ENCODE measurements at places on chromosomes 11 and 22.
A peak's percentile ranks its signal among the peaks of the same experiment; 100 is the strongest.

GRCh38 chr11:126318574-126319373 lies 14.9 kb downstream of the DCPS start:
- DNase-seq = peak; percentile 98

GRCh38 chr11:32658639-32659406 lies 75.2 kb downstream of the EIF3M start:
- no peak for DNase-seq

DNA sequence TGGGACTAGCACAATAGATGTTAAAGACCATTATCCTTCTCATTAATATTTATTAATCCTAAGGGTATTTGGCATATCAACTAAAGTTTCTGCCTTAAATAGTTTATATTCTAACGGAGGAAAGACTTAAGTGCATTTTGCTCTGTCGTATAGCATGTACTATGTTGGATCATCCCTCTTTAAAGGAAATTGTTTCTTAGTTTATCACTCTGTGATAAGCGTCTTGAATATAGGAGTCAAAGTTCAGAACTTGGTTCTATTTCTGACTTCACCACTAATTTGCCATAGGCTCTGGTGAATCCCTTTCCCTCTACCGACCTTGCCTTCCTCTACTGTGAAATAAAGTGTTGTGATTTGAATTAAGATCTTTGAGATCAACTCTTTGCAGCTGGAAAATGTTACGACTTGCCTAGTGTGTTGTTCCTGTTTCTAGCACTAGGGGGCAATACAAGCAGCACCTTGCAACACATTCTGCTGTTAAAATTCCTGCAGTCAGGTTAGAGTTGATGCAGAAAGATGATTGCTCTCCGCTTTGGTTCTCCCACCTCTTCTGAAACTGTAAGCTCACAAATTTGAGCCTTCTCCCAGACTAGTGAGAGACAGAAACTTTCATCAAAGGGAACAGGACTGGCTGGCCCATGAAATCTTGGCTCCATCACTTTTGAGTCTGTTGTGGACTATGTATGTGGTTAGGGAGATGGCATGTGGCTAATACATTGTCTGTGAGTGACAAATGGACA lies 27.8 kb upstream of the ZNRF3 start:
- peak; percentile 69 for DNase-seq

- DNase-seq = peak; percentile 6
Observed at GRCh38 chr22:29156507-29156906, 49.2 kb upstream of the EMID1 start.

DNA sequence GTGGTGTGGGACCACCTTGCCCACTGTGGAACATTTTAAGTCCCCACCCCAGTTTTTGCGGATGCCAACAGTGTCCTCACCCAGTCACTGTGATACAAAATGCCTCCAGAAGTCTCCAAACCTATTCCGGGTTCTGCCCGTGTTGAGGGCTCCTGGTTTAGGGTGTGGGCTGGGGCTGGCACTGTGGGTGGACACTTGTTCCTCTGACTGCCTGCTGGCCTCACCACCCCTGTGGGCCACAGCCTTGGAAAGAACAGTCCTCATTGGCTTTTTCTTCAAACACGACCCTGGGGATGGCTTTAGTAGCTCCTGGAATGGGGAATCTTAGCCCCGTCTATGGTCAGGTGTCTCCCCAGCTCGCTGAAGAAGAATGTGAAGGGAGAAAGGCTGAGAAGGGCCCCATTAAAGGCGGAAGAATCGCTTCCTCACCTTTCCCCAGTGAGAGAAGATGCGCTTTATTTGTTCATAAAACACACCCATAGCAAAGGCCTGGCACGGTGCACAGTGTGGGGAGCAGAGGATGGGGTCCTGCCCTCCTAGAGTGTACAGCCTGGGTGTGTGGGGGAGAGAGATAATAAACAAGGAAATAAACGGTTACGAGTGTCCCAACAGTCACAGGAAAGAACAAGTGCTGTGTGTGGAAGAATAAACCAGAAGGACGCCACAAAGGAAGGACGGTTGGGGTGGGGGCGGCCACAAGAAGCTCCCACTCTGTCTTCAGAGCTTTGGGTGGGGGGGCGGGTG lies 91.6 kb upstream of the SLC22A12 start:
- no peak for DNase-seq

- no peak for DNase-seq
Observed at GRCh38 chr11:118846181-118846935, 37.3 kb upstream of the CXCR5 start.

- DNase-seq = no peak
Observed at GRCh38 chr11:103733889-103734288, 302.6 kb upstream of the DDI1 start.

GRCh38 chr11:11976481-11977127 lies 31.8 kb downstream of the DKK3 start:
- no peak for DNase-seq

DNA sequence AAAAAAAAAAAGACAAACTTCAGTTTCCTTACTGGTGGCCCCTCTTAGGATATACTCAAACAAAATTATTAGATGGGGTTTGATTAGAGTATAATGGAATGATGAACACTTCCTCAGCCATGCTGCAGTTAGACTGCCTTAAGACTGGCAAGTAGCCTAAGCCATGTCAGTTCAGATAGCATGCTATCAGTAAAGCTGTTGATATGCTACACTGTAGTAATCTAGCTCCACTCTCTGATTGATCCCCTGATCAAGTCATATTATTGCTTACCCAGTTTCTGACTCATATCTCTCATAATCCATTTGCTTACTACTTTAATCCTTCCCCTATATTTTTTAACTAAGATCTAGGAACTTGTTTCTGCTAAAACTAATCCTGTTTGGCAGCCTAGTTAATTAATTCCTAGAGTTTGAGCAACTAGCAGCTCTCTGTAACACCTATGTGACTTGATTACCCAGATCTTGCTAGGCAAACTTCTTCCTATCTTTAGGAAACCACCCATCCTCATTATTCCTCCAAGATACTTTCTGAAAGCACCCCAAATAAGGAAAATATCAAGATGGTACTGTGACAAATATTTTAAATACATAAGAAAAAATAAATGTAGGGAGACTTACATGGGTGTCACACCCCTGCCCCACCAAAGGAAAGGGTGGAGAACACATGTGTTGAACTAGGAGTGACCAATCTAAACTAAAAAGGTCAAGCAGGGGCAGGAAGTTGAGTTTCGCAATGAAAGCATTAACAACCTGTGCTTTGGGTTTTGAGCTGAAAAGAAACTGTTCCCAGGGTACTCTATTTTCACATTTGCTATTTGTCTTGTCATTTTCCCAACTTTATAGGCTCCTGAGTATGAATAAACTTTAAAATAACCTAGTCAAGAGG lies 43.2 kb downstream of the PIK3C2A start:
- DNase-seq = peak; percentile 21

DNA sequence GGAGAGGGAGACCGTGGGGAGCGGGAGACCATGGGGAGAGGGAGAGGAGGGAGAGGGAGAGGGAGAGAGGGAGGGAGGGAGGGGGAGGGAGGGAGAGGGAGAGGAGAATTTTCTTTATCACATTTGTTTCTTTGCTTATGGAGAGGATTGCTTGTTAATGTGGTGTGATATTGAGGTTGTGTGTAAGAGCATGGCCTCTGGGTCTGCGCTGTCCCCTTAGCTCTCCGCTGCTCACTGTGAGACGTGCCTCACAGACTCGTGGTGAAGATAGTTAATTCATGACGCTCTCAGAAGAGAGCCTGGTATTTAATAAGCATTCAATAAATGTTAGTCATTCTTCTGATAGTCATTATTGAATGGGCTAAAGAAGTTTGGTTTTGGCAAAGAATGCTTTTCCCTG lies 26.2 kb downstream of the PPFIA1 start:
- DNase-seq = no peak

GRCh38 chr11:129947474-129947873 lies 52.1 kb upstream of the NFRKB start:
- DNase-seq = no peak

DNA sequence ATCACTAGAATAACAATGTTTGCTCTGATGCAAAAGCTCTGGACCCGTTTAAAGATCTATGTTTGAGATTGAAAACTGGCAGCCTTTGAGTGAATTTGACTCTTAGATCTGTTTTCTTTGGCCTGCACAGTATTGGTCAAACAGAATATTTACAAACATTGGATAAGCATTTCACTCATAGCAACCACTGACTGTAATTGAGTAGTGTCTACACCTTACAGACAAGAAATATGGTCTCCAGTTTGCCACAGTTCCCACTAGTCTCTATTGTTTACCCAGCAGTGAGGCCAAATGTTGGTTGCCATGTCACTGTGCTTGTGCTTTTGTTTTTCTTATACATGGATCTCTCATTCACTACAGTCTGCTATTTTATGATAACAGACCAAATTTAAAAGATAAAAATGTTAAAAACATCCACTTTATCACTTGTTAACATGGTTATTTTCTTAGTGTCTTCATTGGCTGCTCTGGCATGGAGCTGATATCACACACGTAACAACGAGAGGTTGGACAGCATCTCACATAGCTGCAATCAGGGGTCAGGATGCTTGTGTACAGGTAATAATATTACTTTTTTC lies 12.2 kb downstream of the ANKRD42 start:
- no peak for DNase-seq

DNA sequence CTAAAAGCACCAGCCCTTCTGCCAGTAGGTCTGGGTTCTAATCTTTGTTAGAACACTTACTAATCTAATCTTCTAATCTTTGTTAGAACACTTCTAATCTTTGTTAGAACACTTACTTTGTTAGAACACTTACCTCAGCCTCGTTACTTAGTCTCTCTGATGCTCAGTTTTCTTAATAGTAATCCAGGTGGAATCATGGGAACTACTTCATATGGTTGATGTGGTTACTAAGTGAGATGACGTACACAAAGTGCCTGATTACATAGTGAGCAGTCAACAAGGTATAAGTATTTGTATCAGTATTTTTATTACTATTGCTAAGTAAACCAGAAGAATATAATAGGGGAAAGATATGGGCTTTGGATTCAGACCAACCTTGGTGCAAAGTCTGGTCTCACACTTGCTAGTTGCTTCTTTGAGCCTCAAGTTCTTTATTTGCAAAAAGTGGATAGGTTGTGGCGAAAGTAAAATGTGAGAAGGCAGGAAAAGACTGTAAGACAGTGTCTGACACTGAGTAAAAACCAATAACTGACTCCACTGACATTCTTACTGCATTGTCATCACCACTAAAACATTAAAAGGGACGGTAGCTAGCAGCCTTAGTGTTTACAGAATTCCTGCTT lies 83.7 kb downstream of the TRAF6 start:
- peak; percentile 21 for DNase-seq

GRCh38 chr22:49400136-49400940 lies 427.3 kb downstream of the BRD1 start:
- no peak for DNase-seq

- no peak for DNase-seq
Observed at GRCh38 chr11:119627286-119627685, 101.7 kb downstream of the NECTIN1 start.

DNA sequence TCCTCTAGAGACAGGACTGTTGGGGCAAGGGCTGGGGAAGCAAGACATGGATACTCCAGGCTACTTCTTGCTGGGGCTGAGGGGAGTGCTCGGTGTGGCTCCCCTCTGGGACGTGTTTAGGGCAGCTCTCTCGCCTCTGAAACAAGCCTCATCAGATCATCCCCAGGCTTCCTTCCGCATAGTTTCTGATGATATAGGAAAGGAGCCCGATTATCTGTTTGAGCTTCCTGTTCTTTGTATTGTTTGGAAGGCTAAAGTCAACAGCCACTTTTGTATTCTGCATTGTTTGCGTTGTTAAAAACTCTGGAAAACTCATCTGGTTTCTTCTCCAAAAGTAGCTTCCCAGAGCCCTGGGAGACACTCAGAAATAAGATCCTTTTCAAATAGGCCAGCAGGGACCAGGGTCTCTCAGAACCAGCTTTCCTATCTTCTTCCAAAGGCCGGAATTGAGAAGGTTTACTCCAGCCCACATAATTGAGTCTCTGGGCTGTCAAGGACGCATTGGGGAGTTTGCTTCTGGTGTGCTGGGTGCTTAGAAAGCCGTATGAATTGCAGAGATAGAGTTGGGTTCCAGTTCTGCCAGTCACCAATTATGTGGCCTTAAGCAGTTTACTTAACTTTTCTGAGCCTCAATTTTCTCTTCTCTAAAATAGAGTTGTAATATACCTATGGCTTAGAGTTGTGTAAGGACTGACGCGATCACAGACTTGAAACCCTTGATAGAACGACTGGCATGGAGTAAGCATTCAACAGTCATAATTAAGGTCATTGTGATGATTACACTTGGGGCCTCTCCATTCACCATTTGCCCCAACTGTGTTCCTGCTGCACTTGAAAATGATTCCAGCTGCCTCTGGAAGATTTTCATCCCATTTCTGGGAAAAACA lies 19.1 kb downstream of the CD44 start:
- DNase-seq = no peak

DNA sequence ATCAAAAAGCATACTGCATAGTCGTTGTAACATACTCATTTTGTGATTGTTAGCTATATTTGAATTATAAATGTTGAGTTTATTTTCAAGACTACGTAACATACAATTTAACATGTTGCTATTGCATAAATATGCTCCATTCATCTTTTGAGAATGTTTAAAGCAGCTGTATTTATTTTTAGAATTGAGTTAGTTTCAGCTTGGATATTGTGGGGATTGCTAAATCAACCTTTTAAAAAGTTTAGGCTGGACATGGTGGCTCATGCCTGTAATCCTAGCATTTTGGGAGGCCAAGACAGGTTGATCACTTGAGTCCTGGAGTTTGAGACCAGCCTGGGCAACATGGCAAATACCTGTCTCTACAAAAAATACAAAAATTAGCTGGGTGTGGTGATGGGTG lies 288.1 kb downstream of the DYNC2H1 start:
- DNase-seq = peak; percentile 24

DNA sequence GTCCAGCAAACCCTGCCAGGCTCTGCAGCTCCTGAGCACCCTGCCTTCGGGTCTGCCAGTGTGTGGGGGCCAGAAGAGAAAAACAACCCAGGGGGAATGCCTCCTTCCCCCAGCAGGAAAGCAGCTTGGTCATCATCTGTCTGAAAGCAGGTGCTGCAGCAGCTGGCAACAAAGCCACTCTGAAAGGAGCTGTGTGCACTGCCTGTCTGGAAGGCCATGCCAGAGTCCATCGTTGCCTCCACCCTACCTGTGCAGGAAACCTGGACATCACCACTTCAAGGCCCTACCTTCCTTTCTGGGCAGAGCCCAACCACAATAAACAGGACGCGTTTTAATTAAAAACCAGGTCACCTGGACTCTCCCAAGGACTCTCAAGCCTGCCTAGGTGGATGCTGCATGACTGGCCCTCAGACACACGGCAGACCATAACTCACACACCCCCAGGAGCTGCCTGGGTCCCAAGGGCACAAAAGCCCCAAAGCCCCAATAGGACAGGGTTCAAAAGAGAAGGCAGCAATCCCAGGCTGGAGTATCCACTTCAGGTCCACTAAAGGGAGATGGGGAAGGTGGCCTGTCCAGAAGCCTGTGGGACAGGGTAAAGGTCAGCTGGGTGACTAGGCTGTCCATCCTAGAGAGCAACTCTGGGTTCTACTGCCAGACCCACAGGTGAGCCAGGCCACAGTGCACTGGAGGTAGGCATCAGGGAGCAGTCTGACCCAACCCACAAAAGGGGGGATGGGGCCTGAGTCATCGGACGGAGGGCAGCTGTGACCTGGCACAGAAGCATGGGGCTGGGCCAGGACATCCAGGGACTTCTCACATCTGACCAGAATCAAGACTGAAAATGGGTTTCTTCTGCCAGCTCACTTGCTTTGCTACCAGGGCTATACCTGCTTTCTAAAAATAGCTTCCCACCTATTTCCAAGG lies 6.1 kb downstream of the GNB1L start:
- peak; percentile 29 for DNase-seq

Data from AG10803 (cell line).